AG10803 (cell line): ENCODE measurements at places on chromosomes 2 and 18.

- no peak for DNase-seq
These were observed 15.9 kb upstream of the SLC20A1 start for GRCh38 chr2:112629823-112630222.

DNA sequence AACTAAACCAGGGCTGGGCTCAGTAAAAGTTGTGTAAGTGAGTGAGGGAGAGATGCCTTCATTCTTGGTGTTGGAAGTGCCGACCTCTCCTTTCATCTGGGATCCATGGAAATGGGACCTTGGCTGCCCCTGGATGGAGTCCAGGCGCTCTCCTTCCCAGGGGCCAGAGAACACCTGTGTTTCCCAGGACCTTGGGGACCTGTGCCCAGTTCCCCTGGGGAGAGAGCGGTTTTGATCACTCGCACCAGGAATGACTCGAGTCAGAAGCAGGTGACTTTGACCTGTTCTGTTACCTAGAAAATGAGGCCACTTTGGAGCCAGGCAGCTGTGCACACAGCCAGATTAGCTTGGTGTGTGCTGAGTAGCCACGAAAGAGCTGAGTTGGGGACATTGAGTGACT is 97.3 kb downstream of the SH3BP4 start:
- no peak for DNase-seq

DNA sequence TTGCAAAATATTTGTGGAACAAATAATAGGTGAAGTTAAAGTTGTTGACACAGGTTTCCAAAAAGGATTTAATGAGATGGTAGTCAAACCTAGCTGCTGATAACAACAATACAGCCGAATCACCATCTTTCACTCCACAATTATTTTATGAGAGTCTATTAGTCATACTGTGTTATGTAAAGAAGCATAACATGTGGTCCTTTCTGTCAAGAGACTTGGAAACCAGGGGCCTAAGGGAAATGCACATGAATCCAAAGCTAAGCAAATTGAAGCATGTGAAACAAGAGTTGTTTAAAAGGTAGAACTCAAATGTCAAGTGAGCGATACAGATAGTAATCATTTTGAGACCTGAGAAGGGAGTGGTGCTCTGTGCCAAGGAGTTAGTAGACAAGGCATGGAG is 16.0 kb downstream of the CD28 start:
- DNase-seq, result peak; percentile 30

GRCh38 chr18:50044402-50044801 is 150.5 kb downstream of the MYO5B start:
- DNase-seq, result no peak

GRCh38 chr2:134440336-134440909 is 186.6 kb downstream of the MGAT5 start:
- no peak for DNase-seq

- DNase-seq, result no peak
These were observed 1.4 kb downstream of the IHH start for GRCh38 chr2:219059375-219059724.

GRCh38 chr18:48057018-48057417 is 126.6 kb upstream of the SMAD2 start:
- DNase-seq, result no peak

DNA sequence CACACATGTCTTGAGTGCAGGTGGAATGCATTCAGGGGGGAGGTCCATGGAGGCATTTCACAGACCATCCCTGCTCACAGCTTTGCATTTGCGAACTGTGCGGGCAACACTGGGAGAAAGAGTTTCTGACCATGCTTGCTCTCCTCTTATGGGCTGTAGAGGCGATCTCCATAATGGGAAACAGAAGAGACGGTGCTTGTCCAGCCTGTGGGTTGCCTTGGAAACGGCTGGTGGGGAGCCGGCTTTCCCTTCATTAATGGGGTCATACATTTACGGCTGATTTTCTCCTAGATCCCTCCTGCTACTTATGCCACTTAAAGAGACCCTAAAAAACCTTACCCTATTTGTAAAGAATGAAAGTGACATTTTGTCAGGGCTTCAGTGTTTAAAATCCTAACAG is 147.4 kb downstream of the SOX11 start:
- no peak for DNase-seq

- DNase-seq, result no peak
These were observed 1384.8 kb downstream of the RPIA start for GRCh38 chr2:90076311-90076710.

- DNase-seq, result no peak
These were observed 18.0 kb downstream of the LRRC30 start for GRCh38 chr18:7248877-7249276.

DNA sequence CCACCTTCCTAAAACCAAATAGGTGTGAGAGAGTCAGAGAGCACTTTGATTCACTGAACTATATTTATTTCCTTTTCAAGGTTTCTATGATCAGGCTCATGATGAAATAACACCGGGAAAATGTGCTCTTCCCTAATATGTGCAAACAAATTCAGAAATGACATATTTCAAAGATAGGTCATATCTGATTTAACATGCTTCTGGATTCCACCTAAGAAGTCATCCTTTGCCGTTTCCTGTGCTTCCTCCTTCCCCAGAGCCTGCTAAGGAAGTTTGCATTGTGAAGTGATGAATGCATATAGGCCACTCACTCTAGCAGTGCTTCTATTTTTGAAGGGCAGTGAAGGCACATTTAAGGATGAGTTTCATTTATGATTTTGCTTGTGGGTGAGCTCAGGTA is 327.6 kb downstream of the TDRD15 start:
- DNase-seq, result no peak

DNA sequence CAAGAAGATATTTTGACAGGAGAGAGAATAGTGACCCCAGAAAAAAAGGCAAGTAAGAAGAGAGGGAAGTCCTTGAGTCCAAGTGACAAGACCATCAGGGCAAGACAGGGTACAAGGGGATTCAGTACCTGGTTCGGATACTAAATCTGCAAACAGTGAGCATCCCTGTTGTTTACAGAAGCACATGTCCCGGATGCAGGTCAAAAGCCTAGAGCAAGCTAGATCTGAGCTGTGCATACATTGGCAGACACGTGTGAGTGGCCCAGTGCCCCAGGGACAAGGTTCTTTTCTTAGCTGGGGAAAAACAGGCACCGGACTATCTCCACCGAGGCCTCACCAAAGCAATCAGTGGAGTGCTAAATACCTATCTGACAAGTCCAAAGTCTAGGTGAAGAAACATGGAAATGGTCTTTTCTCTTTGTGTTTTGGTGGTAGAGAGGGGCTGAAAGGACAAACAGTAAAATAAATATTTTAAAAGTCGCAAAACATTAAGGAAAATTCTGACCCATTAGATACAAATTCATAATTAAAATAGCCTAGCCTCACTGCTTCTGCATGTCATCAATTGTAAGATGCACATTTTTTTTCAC is 165.2 kb downstream of the SUCLG1 start:
- DNase-seq, result no peak

GRCh38 chr2:176132205-176133171 is 3.0 kb downstream of the HOXD8 start:
- DNase-seq, result peak; percentile 67

GRCh38 chr2:159201360-159202063 is 85.0 kb downstream of the WDSUB1 start:
- peak; percentile 49 for DNase-seq

DNA sequence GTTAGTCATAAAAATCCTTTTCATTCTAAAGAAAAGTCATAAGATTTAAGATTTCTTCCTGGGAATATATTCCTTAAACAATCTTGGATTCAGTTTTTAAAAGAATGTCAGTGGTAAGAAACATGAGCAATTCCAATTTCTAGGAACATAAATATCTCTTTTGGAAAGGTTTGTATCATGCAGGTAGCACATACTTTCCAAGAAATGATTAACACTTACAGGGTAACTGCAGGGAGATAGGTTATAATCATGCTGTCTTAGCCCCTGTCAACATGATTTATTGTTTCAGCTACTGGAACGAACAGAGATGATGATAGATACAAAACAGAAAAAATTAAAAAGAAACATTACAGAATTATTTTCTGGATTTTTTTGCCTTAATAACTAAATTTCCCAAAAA is 1537.7 kb downstream of the LRP1B start:
- no peak for DNase-seq

DNA sequence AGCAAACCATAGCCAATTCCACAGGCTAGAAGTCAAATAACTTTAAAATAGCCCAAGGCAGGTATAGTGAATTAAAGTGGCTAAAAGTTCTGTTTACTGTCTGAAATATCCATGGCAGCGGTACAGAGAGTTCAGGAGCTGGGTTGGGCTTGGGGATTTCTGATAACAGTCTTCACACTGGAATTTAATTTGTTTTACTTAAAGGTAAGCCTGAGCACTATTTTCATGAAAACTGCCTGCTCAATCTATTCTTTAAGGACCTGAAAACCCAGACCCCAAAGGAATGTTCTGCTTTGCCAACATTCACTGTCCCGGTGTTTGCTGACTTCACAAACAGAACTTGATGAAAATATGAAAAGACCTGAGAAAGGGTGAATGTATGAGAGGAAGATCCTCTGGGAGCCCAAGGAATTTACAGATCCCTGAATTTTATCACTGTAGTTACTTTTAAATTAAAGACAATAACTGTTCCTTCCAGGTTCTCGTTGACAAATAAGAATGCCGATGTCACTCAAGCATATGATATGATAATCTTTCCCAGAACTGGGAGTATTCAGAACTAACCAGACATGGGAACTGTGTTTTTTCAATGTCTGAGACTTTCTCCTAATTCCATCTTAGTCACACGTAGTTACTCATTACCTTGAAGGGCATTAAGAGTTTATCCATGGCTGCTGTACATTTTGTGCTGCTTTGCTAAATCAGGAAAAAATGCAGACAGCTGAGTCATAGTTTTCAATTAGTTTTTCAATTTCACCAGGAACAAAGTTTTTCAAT is 28.3 kb upstream of the ITGB6 start:
- DNase-seq, result peak; percentile 72

DNA sequence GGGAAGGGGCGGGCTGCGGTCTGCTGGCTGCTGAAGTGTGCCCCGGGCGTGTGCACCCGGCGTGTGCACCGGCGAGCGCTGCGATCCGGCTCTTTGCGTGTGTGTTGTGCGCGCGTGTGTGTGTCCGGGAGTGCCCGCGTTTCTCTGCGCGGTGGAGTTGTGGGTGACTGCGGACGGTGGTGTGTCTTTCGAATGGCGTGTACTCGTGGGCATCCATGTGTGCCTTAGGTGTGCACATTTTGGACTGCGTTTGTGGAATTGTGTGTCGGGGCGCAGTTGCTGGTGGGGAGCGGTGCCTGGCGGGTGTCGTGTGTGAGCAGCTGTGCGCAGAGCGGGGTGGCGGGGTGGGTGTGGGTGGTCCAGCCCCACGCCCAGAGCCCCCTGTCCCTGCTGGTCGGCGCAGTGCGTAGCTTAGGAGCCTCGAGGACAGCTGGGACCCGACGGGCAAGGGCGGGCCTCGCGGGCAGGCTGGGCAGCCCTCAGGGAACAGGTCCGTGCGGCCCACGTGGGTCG is 533 bp downstream of the HPCAL1 start:
- no peak for DNase-seq

DNA sequence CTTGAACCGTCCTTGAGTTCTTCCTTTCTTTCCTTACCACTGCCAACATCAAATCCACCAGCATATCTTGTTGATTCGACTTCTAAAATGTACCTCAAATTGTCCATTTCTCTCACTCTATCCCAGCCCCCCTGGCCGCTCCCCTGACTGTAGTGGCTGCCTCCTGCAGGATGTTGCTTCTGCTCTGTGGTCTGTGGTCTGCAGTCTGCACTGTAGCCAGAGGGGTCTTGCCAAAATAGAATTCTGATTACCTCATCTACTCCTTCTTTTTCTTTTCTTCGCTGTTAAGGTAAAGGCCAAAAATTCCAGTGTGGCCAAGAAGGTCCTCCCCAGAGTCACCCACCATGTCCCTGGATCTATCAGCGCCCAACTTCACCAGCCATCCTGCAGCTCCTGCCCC is 79.5 kb upstream of the ALPP start:
- DNase-seq, result no peak
